ENCODE measurements at places on chromosomes 1 and 21.
A peak's percentile ranks its signal among the peaks of the same experiment; 100 is the strongest.

- no peak for DNase-seq
Observed at GRCh38 chr1:170669107-170669445, 5.1 kb downstream of the PRRX1 start.

- no peak for DNase-seq
Observed at GRCh38 chr1:51154776-51155175, 52.7 kb downstream of the C1orf185 start.

- DNase-seq: no peak
Observed at GRCh38 chr21:31236528-31236927, 107.5 kb downstream of the TIAM1 start.

GRCh38 chr1:32249831-32250525 lies 1.1 kb upstream of the LCK start:
- no peak for DNase-seq

- no peak for DNase-seq
Observed at GRCh38 chr1:182339684-182340083, 51.9 kb downstream of the GLUL start.

- no peak for DNase-seq
Observed at GRCh38 chr1:172375211-172375631, 45.3 kb upstream of the C1orf105 start.

- no peak for DNase-seq
Observed at GRCh38 chr21:18244671-18245463, at the start of gene CHODL. CHODL (plus strand) TSS chr21:18244833; CDS start chr21:18245224, 391 bp downstream.

- DNase-seq: no peak
Observed at GRCh38 chr1:55632058-55632457, 416.9 kb upstream of the USP24 start.

DNA sequence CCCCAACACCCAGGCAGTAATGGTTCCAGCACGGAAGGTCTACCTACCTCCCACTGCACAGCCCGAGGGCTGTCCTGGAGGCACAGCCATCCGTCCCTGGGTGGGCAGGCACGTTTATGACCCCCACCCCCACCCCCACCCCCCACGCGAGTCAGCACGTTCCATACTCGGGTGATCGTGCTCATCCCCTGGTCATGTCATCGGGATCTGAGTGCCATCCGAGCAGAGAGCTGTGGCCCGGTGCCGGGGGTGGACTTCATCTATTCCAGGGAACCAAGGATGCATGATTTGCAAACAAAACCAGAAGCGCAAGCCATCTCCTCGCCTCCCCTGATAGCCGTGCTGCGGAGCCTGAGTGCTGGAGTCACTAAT lies 1.1 kb downstream of the TSPEAR start:
- DNase-seq: no peak

DNA sequence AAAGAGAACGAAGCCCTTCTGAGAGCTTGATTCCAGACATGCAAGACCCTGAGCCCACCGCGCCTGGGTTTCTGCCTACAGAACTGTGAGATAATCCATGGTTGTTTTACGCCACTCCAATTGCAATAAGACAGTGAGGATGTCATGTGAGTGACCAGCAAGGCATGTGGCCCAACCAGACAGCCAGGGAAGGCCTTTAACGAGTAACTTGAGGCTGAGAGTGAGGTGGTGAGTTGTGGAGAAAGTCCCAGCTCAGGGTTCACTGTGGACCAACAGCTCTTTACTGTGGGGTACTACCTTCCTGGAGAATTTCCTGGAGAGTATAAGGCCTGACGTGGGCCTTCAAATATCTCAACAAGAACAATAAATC lies 153.9 kb downstream of the ETS2 start:
- no peak for DNase-seq

GRCh38 chr1:234722270-234722704 lies 112.3 kb upstream of the IRF2BP2 start:
- DNase-seq: no peak

GRCh38 chr1:212294983-212295382 lies 9.8 kb downstream of the PPP2R5A start:
- DNase-seq: no peak

- DNase-seq: peak; percentile 26
Observed at GRCh38 chr21:34351786-34352241, 12.0 kb upstream of the KCNE2 start.

- no peak for DNase-seq
Observed at GRCh38 chr1:25468033-25468432, 37.3 kb downstream of the MACO1 start.

- DNase-seq: no peak
Observed at GRCh38 chr1:119160866-119161265, 20.4 kb upstream of the WARS2 start.

- DNase-seq: no peak
Observed at GRCh38 chr1:78304761-78305160, 186.0 kb upstream of the PTGFR start.

Measured in prostate gland (tissue), 2 donors.